ENCODE measurements at places on chromosomes 7 and 10.

GRCh38 chr10:26000971-26001370 is 66.9 kb downstream of the MYO3A start:
- no peak for DNase-seq

DNA sequence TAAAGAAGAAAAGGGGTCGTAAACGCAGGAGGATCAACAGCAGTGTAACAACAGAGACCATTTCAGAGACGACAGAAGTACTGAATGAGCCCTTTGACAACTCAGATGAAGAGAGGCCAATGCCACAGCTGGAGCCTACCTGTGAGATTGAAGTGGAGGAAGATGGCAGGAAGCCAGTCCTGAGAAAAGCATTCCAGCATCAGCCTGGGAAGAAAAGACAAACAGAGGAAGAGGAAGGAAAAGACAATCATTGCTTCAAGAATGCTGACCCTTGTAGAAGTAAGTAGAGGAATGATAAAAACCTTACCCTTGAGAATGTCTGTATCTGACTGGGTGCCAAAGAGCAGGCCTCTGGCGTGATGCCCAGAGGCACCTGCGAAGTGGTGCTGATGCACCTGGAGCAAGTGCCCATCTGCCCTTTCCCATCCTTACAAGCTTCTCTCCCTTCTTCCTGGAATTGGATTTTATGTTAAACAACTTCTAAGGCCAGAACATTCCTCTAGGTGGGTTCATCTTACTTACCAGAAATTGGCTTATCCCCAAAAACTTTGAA is 86.4 kb upstream of the SAMD8 start:
- DNase-seq, result no peak

- no peak for DNase-seq
These were observed 32.8 kb upstream of the STRIP2 start for GRCh38 chr7:129401228-129401966.

- no peak for DNase-seq
These were observed 64.8 kb downstream of the ZNRF2 start for GRCh38 chr7:30349170-30349569.

- no peak for DNase-seq
These were observed 240.0 kb upstream of the PPP1R3A start for GRCh38 chr7:114158854-114159253.

DNA sequence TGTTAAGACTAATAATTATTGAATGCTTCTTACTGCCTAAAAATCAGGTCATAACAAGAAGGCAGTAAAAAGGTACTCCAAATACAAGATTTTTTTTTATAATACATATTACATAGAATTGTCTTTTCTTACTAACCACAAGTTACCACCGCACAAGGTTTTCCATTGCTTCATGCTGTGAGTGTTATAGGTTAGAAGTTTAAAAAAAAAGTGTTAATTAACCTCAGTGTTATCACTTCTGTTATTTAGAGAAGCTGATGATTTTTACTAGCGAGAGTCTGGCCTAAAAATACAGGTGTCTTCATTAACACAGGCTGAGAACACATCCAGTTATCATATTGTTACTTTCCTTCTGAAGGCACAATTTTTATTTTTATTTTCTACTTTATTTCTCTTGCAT is 1281.9 kb upstream of the CELF2 start:
- DNase-seq, result no peak

- DNase-seq, result no peak
These were observed 52.0 kb upstream of the STEAP1B start for GRCh38 chr7:22551768-22552513.

GRCh38 chr7:117011419-117012260 is 58.3 kb downstream of the ST7 start:
- no peak for DNase-seq

- no peak for DNase-seq
These were observed 24.9 kb downstream of the LUC7L2 start for GRCh38 chr7:139384611-139385010.

GRCh38 chr7:87474533-87475358 is 734 bp downstream of the ABCB4 start:
- DNase-seq, result no peak

DNA sequence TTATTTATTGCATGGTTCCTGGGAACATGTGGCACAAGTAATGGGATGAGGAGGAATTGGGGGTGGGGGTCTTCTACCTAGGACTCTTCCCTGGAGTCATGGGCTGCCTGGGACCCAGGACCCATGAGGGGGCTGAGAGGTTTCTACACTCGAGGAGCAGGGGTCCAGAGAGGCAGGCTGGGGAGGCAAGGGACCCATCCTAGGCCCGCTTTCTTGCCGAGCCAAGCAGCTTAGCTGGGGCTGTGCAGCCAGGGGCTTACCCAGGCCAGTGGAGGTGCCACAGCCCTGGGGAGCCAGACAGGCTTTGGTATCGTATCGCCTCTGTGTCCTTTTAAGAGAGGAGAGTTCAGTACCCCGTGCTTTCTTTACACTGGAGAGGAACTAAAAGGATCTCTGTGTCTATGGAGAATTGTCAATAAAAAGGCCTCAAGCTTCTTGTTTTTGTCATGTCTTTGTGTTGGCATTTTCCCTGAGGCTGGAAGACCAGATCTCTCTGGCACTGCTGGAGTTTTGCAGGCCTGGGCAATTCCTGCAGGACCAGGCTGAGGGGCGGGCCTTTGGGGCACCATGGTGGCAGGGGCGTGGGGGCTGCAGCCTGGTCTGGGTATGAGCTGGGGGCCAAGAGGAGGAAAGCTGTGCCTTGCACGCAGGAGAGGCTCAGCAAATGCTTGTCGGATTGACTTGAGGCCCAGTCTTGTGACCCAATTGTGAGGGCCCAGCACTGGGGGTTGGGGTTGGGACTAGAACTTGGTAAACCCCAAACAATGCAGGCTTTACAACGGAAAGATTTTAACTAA is 11.1 kb downstream of the SFRP5 start:
- no peak for DNase-seq

GRCh38 chr10:92995509-92995908 is 65.1 kb upstream of the CYP26C1 start:
- DNase-seq, result no peak

- no peak for DNase-seq
These were observed 288.0 kb downstream of the GRID1 start for GRCh38 chr10:86078639-86079035.

- no peak for DNase-seq
These were observed 147.3 kb downstream of the NRCAM start for GRCh38 chr7:108308903-108309302.

DNA sequence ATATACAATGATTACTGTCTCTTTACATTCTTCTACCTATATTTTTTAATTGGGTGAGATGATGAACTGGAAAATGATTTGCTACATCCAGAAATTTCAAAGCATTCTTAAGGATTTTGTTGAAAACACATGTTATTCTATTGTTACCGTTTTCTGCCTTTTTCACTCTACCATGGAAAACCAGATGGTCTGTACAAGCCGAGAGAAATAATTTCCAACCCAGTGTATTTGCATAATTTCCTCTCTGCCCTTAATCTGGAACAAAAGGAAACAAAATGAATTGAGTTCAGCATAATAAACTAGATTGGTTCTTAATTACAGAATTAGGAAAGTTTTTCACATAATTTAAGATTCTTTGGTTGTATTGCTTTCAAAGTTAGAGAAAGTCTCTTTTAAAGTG is 211.2 kb downstream of the CACNB2 start:
- DNase-seq, result no peak

DNA sequence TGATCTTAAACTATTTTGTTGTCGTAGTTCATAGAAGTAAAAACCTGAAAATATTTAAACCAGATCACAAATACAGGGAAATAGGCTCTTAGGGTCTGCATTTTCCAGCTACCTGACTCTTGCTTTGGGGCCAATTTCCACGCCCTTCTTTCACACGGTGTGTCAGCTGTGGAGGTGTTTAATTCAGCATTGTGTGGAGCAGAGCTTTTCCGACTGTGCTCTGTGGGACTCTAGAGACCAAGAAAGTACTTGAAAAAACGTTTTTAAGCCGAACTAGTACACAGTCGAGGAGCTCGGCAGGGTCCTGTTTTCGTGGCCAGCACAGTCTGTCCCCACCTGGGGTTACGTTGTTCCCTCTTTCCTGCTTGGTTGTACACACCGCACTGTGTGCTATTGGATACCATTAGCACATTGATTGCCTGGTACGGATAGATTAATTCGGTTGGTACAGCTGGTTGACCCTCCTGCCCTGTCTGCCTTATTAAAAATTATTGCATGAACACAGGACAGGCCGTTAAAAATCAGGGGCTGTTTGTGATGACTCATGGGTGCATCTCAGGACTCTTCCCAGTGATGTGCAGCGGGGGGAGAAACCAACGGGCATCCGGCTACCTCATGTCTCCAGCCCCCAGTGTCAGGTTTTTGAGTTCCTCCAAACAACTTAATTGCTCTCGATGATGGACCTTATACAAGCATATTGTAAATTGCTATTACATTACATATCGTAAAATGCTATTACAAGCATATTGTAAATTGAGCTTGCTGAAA is 80.7 kb upstream of the BTBD16 start:
- DNase-seq, result no peak

DNA sequence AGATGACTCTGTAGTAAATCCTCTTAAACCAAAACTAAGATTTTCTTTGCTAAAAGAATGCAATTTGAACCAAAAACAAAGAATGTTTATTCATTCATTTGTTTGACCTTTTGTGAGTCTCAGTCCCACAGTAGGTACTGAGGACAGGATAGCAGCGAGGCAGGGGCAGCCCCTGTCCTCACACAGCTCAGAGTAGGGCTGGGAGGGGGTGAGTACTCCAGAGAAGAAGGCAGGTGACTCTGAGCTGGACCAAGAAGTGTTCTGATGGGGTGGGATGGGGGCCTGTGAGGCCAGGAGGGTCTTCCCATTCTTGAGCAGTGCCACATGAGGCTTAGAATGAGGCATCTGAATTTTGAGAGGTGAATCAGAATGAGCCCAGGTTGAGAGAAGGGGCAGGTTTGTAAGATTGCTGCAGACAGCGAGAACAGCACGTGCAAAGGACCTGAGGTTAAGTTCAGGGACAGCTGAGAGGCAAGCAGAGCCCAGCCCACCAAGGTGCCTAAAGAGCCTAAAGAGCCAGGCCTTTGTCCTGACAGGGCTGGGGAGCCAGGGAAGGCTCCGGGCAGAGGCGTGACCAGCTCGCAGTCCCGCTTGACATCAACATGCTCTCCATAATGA is 56.9 kb upstream of the CHST15 start:
- DNase-seq, result no peak

Data from stimulated activated CD4-positive, alpha-beta T cell treated with anti-CD3 and anti-CD28 coated beads, TNF-alpha, amount 100 ng/mL, for 24 hours (primary cell).